ENCODE measurements at places on chromosomes 2 and 18.

- no peak for DNase-seq
These were observed 7.6 kb upstream of the ADRA2B start for GRCh38 chr2:96123936-96124335.

- no peak for DNase-seq
These were observed 97.9 kb downstream of the MTCL1 start for GRCh38 chr18:8803063-8803795.

DNA sequence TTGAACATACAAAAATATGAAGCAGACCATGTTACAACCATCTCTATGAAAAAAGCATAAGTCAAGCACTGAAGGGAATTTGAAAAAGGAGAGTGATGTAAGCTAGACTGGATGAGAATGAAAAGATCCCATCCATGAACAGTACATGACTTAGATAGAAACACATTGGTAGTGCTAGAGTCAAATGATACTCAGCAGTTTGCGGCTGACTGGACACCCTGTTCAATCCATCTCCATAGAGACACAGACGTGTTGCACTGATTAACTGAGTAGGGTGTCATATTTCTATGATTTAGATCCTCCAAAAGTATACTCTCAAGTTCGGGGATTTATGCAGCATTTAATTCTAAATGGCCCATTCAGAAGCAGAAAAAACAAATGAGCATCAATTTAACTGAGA lies 674.3 kb upstream of the NRXN1 start:
- DNase-seq: no peak

- no peak for DNase-seq
These were observed 15.5 kb downstream of the LYG1 start for GRCh38 chr2:99285526-99285925.

DNA sequence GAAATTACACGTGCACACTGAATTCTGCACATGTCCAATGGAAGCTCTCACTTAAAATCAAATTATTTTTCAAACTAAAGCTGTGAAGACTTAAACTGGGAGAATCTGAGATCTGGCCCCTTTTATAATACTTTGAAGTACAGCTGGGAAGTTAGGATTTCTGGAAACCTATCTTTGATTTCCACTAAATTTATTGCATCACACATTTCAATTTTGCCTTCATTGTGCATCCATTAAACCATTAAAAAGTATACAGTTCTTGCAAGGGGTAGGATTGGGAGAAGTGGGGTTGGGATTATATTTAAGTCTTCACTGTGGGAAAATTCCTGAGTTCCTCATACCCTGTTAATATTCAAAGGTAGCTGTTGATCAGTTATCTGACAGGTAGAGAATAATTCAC lies 1229.6 kb upstream of the ZEB2 start:
- no peak for DNase-seq

- DNase-seq: no peak
These were observed 70.6 kb downstream of the IRS1 start for GRCh38 chr2:226728996-226729395.

GRCh38 chr2:224990710-224991109 lies 51.6 kb downstream of the DOCK10 start:
- no peak for DNase-seq

GRCh38 chr18:79106084-79106483 lies 36.9 kb downstream of the ATP9B start:
- DNase-seq: no peak
